ENCODE measurements at places on chromosomes 12 and 14.
A peak's percentile ranks its signal among the peaks of the same experiment; 100 is the strongest.

- DNase-seq: no peak
Observed at GRCh38 chr14:96830946-96831345, 33.8 kb downstream of the VRK1 start.

- no peak for DNase-seq
Observed at GRCh38 chr14:22898302-22899090, 15.5 kb downstream of the REM2 start.

- DNase-seq: no peak
Observed at GRCh38 chr12:82525616-82526015, 161.1 kb upstream of the TMTC2 start.

DNA sequence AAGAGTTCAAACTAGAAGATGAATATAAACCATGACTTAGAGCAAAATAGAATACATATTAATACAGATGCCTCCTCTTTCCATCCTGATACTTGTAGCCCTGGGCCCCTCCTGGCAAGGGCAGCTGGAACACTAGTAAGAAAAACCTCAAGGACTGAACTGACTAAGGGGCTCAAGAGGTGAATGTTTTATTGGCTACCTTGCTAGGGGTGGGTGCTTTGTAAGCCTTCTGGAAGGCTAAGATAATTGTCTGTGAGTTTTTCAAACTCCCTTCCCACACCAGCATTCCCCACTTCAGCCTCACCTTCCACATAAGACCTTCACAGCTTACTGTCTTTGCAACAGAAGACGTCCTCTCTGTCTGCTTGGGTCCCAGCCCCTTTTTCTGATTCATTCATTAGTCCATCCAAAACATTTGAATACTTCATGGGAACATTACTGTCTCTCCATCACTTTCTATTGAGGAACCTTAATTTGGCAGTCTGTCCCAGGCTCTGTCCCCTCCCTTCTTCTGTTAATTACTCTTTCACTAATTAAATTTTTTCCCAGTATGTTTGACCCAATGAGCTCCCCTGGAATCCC lies 1.1 kb upstream of the MARCHF9 start:
- DNase-seq: no peak

DNA sequence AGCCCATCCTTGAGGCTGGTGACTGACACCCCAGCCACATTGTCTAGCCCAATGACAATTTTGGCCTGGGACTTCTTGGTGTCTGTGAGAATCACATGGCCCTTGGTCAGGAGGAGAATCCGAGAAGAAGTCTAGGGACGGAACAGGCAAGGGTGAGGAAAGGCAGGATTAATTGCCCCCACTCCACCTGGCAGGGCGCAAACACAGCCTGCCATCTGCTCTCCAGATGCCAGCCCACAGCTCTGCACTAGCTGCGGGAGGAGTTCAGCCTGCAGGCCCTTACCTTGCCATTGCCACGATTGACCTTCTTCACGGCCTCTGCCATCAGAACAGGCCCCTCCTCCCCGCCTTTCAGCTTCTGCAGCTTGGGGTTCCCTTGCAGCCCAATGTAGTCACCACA lies 13.1 kb upstream of the TAC3 start:
- DNase-seq: no peak

DNA sequence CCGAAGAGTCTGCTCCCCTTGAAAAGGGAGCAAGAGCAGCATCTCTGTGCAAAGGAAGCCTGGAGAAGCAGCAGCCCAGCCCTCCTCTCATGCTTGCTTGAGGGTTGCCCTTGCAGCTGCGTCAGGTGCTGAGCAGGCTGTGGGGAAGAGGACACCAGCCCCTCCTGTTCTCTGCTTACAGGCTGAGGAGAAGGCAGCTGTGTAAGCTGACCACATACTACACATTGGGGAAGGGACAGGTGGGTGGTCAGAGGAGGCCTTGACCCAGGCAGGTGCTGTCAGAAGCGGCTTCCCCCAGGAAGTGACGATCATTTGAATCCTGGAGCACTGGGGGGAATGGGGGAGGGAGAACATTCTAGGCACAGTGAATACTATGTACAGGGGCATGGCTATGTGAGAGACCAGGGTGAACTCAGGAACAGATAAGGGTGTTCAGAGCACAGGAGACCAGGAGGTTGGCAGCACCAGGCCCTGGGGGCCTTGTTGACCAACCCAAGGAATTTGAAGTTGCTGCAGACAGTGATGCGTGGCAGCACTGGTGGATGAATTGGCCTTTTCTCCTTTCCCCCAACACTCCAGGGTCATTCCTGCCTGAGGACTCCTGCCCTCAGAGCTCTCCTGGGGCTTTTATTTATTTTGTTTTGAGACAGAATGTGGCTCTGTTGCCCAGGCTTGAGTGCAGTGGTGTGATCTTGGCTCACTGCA lies 2.7 kb upstream of the KLC1 start:
- DNase-seq: no peak

- DNase-seq: peak; percentile 70
Observed at GRCh38 chr12:82687021-82688011, 610 bp downstream of the TMTC2 start.

- no peak for DNase-seq
Observed at GRCh38 chr12:24948420-24948756, 513 bp downstream of the BCAT1 start.

DNA sequence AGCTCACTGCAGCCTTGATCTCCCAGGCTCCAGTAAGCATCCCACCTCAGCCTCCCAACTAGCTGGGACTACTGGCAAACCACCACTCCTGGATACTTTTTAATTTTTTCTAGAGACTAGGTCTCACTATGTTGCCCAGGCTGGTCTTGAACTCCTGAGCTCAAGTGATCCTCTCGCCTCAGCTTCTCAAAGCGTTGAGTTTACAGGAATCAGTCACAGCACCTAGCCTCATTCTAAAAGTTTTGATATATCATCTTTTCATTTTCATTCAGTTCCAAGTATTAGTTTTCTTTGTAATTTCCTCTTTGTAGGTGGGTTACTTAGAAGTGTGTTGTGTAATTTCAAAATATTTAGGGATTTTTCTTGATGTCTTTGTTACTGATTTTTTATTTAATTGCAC lies 9.6 kb downstream of the CBX5 start:
- no peak for DNase-seq
